ENCODE measurements at places on chromosomes 5 and 9.

- DNase-seq: no peak
Observed at GRCh38 chr5:5372511-5372910, 50.0 kb upstream of the ICE1 start.

DNA sequence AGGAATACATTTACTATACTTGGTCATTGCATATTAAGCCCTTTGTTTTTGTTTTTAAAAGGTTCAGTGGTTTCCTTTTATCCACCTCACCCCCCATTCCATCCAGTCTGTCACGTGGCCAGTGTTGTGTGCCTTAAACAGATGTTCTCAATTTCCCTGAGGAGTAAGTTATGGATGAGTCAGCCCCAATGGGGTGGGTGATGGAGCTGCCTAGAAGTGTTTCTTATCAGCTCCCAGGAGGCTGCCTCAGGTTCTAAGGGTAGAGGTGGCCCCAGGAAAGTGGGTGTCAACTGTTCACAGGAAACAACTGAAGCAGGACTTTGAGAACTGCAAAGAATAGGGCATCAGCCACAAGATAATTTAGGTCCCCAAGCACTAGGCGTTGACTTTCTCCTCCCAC lies 41.1 kb downstream of the ACTBL2 start:
- no peak for DNase-seq

DNA sequence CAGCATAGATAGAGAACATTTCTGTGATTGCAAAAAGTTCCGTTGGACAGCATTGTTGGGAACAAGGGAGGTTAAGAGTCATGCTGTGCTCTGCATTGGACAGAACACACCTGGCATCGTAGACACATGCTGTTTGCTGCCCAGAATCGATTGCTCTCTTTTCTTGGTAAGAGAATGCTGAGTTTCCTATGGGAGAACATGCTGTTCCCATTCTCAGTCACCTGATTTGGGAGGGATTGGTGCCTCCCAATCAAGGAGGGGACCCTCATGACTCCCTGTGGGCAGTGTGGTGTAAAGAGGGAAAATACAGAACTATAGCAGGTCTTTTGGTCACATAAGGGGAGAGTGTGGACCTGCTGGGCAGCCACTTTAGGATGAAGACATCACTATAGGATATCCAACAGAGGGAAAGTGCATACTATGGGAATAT lies 555.4 kb upstream of the CLINT1 start:
- no peak for DNase-seq

DNA sequence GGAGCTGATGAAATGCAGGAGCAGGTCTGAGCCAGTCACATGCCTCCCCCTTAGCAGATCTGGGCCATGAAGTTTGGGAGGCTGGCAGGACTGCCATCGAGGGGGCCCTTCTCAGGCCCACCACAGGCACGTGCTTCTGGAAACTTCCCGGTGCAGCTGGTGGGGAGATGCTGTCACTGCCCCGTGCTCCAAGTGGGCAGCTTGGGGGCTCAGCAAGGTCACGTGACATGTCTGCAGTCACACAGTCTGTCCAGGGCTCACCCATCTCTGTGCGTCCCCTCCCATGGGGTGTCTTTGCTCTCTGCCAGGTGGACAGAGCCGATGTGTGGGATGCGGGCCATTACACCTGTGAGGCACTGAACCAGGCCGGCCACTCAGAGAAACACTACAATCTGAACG lies 79.4 kb upstream of the ASS1 start:
- no peak for DNase-seq
